ENCODE measurements at places on chromosomes 5 and 9.

- no peak for DNase-seq
Measured at GRCh38 chr5:98713856-98714255, 59.6 kb upstream of the RGMB start.

GRCh38 chr9:89666364-89666763, 61.6 kb downstream of the GADD45G start:
- no peak for DNase-seq

GRCh38 chr9:83599071-83599470, 23.9 kb upstream of the IDNK start:
- no peak for DNase-seq

- no peak for DNase-seq
Measured at GRCh38 chr5:155906046-155906445, 420.9 kb upstream of the SGCD start.

DNA sequence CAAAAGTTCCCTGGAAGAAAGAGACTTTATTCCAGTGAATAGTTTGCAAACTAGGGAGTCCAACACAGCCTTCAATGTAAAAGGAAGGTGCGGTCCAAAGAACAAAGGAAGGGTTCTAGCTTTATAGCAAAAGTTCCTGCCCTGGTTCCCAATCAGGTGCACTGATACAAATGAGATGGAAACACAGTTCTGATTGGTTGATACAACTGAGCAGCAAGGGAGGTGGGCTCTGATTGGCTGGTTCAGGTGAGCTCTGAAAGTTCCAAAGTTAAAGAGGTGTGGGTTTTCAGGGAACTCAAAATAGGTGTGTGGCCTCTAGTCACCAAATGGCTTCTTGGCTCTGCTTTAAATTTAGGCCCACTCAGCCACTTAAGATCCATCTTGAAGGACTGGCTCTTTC, 43.1 kb downstream of the P4HA2 start:
- DNase-seq, result no peak
